ENCODE measurements at places on chromosomes 13 and 19. TPM values are rescaled to one million over a fixed set of nuclear protein-coding genes. Genes with fewer than 3 reads are reported as not detected.
A peak's percentile ranks its signal among the peaks of the same experiment; 100 is the strongest.

- no peak for DNase-seq
These were observed 76.1 kb downstream of the CYSLTR2 start for GRCh38 chr13:48729856-48730255.

DNA sequence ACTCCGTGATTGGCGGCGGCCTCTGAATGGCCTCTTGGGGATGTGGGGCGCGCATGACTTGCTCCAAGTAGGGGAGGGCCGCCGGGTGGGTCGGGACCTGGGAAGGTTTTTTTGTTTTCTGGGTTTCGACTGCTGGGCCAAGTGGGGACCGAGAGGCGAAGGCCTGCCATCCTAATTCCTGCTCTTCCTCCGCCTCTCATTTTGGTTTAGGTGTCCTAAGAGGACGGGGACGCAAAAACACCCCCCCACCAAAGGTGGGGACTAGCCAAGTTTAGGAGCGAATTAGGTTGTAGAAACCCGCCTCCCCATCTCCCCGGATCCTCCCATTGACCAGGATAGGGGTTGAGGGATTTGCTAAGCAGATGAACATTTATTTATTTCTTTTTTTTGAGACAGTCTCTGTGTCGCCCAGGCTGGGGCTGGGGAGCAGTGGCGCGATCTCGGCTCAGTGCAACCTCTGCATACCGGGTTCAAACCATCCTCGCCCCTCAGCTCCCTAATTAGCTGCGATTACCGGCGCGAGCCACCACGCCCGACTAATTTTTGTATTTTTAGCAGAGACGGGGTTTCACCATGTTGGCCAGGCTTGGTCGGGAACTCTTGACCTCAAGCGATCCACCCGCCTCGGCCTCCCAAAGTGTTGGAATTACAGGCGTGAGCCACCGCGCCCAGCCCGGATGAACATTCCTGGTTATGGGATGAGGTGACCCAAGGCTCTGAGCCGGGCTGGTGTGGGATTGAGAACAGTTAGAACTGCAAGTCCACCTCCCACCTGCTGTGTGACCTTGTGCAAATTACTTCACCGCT is 838 bp downstream of the PPP2R1A start:
- peak; percentile 48 for DNase-seq

- no peak for DNase-seq
These were observed 4.9 kb upstream of the USE1 start for GRCh38 chr19:17210296-17210695.

FXYD3 gene
- total RNA-seq = 2,836 TPM

FBL gene
- total RNA-seq = 297 TPM

KIR2DL1 gene
- not detected for total RNA-seq

All from colonic mucosa (tissue), 4 donors.